ENCODE measurements at places on chromosomes 7 and 10.

DNA sequence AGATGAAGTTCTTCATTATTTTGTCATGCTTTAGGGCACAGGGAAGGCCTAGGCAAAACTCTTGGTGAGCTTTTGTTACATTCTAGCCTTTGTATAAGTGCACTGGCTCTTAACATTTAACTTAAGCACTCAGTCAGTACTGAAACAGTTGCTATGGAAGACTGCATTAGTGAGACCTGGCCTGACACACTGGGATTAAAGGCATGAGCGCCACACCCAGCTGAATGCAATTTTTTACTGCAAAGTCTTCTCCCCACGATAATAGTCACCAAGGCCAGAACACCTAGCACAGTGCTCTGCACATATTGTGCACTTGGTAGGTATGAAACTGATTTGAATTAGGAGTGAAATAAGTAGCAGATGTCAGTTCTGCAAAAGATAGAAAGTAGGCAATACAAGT lies 41.2 kb upstream of the ZNF138 start:
- DNase-seq: no peak

GRCh38 chr10:665579-666091 lies 23.8 kb downstream of the DIP2C start:
- DNase-seq: no peak

- DNase-seq: no peak
Observed at GRCh38 chr7:50826371-50827172, 43.9 kb upstream of the GRB10 start.

DNA sequence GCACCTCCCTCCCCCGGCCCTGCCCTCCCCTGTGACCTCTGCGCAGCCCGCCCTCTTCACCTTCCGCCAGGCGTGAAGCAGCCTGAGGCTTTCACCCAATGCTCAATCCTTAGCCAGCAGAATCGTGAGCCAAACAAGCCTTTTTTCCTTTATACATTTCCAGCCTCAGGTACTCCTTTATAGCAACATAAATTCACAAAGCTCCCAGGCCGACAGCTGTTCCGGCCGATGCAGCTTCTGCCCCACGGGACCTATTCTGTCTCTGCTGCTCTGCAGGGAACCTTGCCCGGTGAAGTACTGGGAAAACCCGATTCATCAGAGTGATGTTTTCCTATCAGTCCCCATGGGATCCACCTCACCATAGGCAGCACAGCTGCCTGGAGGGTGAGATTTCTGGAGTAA lies 87.4 kb downstream of the CHST15 start:
- no peak for DNase-seq

DNA sequence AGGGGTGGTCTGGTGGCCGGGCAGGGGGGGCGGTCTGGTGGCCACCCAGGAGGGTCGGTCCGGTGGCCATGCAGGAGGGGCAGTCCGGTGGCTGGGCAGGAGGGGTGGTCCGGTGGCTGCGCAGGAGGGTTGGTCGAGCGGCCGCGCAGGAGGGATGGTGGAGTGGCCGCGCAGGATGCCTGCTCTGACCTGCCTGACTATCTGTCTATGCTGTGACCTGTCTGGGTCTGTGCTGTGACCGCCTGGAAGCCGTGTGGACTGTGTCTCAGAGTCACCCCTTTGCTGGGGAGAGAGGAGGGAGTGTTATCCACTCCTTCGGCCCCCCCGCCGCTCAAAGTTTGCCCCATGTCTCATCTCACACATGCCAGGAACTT lies 113.2 kb downstream of the ACTR3B start:
- no peak for DNase-seq

DNA sequence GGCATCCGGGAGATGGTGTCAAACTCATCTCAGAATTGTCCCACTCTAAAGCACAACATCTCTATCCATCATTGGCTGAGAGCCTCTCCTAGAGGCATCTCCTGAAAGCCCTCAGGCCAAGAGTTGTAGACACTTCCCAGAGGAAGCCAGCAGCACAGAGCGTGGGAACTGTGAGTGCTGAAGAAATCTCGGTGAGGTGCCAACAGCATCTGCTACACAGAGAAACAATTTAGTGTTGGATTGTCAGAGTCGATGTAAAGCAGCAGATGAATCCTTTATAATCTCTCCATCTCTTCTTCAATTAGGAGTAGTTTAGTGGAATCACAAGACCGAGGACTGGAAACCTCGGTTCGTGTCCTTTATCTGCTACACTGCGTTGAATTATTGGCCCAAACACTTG lies 172.2 kb downstream of the C7orf25 start:
- no peak for DNase-seq

- no peak for DNase-seq
Observed at GRCh38 chr10:62456611-62457101, 82.5 kb downstream of the ZNF365 start.

DNA sequence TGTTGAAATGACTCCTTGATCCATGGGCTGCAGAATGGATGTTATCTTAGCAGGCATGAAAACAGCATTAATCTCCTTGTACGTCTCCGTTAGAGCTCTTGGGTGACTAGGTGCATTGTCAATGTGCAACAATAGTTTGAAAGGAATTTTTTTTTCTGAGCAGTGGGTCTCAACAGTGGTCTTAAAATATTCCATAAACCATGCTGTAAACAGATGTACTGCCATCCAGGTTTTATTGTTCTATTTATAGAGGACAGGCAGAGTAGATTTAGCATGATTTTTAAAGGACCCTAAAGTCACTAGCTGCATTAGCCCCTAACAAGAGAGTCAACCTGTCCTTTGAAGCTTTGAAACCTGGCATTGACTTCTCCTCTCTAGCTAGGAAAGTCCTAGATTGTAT lies 64.0 kb downstream of the NRF1 start:
- DNase-seq: no peak

DNA sequence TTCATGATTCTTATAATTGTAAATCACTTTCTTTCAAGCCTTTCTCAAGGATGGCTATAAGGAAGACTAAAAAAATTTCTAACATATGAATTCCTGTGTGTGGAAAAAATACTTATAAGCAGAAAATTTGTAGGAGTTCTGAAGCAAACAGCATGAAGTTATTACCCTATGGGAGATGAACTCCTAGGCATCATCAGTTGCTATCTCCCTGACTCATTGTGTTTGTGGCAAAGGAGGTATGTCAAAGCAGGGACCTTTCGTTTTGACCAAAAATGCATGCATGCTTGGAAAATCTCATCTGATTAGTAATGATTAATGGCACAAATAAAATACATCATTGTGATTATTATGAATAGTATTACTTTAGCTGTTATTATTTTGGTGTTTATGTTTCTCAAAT lies 59.4 kb downstream of the CALCR start:
- DNase-seq: no peak

DNA sequence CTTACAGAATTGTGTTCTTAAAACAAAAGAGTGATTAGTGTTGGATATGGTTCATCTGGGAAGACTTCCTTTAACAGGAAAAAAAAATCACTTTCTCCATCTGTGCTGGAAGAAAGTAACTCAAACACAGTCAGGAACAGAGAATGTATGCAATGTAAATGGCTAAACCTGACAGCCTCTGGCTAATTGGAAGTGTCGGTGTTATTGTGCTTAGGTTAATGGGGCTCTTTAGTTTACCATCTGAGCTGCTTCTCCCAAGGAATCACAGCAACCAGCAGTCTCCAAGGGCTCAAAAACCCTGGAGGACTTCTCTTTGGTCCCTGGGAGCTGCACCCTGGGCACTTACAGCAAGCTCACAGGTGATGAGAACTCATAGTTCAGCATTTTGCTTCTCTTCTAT lies 724.5 kb downstream of the LRMDA start:
- no peak for DNase-seq

- DNase-seq: no peak
Observed at GRCh38 chr10:62076891-62077290, 175.4 kb downstream of the ARID5B start.
